ENCODE measurements at places on chromosomes 12 and 14.

DNA sequence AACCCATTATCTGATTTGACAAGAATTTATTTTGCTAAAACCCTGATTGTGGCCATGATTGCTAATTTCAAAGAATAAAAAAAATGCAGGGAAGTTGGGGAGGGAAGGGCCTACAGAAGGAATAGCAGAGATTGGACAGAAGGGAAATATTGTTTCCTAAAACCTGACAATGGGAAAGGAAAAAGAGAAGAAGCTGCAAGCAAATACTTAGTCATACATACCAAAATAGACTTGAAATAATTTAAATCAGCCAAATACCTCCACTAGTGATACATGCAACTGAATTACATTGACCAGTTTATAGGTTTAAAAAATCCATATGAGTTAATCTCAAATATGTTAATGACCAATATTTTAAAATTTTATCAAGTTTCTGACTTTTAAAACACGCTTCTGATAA is 75.1 kb downstream of the PELI2 start:
- peak; percentile 38 for DNase-seq

GRCh38 chr14:52314595-52315354 is 663 bp downstream of the PTGER2 start:
- peak; percentile 29 for DNase-seq

- DNase-seq, result no peak
Observed at GRCh38 chr14:60649875-60650372, 647 bp upstream of the SIX1 start.

GRCh38 chr14:30440961-30441360 is 118.0 kb upstream of the G2E3 start:
- DNase-seq, result peak; percentile 29

- no peak for DNase-seq
Observed at GRCh38 chr12:3897371-3897971, 24.3 kb upstream of the PARP11 start.

DNA sequence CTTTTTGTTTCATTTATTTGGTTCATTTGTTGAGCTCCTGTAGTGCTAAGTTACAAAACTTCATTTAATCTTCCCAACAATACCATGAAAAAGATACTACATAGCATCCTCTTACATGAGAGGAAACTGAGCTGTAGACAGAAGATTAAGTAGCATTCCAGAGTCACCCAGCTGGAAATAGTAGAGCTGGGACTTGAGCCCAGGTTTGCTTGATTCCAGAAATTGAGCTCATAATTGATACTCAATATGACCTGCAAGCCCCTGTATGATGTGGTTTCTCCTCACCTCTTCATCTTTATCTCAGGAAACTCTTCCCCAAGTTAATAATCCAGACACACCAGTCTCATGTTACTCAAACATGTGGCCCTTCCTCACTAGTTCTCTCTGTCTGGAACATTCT is 87.0 kb upstream of the DAAM1 start:
- peak; percentile 12 for DNase-seq

DNA sequence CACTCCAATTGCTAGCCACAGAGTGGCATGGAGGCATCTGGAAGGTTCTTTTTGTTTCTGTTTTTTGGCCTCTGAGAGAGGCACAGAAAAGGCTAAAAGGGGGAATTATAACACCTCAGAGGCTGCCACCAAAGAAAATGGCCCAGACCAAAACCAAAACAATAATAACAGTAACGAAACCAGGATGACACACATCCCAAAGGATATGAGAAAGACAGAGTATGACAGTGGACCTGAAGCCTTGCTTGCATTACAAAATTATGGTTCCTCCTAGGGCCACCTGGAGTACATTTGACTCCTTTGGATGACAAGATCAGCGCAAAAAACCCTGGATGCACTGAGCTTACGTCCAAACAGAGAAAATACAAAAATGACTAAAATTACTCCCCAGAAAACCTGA is 152.7 kb downstream of the AEBP2 start:
- DNase-seq, result no peak

All from AG08395 (cell line).